ENCODE measurements at places on chromosomes 13 and 19.
A peak's percentile ranks its signal among the peaks of the same experiment; 100 is the strongest.

- DNase-seq = no peak
These were observed 24.9 kb downstream of the GADD45B start for GRCh38 chr19:2500841-2501261.

- DNase-seq = no peak
These were observed 315 bp downstream of the ZNF492 start for GRCh38 chr19:22634450-22634827.

- no peak for DNase-seq
These were observed 9.5 kb upstream of the LILRB4 start for GRCh38 chr19:54653181-54653809.

GRCh38 chr19:53196777-53197396 is 3.7 kb upstream of the ZNF665 start:
- peak; percentile 99 for DNase-seq

- no peak for DNase-seq
These were observed 3.6 kb upstream of the MYDGF start for GRCh38 chr19:4673726-4674125.

GRCh38 chr13:110651726-110652230 is 36.4 kb downstream of the NAXD start:
- no peak for DNase-seq

DNA sequence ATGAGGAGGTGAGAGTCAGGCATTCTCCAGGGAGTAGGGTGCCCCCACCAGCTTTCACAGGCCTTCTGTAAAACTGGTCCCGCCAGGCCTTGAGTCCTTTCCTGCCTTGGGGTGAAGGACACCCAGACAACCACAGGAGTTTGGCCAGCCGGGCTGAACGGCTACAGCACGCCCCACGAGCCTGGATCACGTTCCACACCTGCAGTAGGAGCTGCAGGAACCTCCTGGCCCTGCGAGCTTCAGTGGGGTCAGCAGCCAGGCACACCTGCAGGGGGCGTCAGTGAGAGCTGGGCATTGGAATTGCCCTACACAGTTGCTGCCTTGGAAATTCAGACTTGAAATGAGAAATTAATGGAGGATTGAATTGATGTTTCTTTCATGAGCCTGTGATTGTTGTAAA is 45.7 kb downstream of the COL4A2 start:
- peak; percentile 25 for DNase-seq

GRCh38 chr13:40406405-40407120 is 259.9 kb downstream of the FOXO1 start:
- DNase-seq = no peak

DNA sequence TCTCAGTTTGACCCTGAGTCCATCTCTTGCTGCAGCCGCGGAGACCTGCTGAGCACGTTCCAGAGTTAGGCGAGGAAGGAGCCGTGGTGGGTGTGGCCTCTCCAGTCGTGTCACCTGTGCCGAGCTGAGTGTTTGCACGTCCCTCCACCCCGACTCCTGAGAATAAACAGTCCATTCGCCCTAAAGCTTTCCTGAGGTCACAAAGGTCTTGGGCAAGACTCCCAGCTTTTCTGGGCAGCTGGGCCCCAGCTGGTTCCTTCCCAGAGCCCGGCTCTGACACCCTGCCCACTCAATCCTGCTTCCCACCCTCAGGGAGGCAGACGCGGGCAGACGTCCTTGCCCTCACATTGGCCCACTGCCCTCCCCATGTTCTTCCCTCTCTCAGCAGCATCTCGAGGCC is 142.2 kb downstream of the KCTD15 start:
- DNase-seq = no peak

DNA sequence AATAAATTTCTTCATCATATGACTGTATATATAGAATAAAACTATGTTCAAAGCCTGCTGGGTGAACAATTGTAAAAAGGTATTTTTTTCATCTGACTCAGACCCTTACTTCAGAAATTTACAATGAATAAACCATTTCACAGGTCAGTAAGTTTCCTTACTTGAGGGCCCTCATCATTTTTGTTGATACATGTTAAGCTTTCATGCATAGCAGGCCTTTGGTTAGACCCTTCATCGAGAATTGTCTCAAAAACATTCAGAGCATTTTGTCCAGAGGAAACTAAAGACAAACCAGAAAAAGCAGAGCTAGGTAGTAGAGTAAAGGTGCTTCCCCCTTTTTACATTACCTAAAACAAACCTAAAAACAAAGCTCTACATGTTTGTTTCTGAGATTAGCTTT is 46.2 kb downstream of the FNDC3A start:
- no peak for DNase-seq

- no peak for DNase-seq
These were observed 9.4 kb downstream of the LRP3 start for GRCh38 chr19:33203529-33203928.

GRCh38 chr13:75353781-75354193 is 128.2 kb downstream of the TBC1D4 start:
- DNase-seq = no peak

DNA sequence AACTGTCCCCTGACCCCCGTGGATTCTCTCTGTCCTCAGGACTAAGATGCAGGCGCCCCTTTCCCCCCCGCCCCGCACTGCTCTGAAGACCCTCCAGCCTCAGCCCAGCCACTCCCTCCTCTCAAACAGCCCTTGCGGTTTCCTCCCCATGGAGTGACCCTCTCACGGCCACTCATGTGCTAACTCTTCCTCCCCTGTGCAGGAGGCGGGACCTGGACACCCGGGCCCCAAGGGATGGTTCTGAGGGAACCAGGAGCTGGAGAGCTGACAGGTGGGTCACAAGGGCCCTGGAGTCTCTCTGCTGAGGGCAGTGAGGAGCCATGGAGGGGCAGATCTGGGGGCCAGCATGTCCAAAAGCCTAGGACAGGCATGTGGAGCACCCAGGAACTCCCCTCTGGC is 1.9 kb downstream of the ISOC2 start:
- DNase-seq = no peak

DNA sequence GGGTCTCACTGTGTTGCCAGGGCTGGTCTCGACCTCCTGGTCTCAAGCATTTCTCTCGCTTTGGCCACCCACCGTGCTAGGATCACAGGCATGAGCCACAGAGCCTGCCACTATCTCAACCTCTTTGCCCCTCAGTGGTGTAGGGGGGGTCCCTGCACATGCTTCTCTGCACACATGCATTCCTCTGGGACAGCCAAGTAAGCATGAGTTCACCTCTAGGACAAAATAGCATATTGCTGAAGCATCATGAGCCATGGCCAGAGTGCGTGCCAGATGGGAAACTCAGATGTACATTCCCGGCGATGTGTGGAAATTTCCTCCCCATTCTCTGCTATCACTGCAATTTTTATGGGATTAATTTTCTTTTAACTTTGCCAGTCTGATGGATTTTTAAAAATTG is 23.1 kb downstream of the CHAF1A start:
- DNase-seq = no peak

DNA sequence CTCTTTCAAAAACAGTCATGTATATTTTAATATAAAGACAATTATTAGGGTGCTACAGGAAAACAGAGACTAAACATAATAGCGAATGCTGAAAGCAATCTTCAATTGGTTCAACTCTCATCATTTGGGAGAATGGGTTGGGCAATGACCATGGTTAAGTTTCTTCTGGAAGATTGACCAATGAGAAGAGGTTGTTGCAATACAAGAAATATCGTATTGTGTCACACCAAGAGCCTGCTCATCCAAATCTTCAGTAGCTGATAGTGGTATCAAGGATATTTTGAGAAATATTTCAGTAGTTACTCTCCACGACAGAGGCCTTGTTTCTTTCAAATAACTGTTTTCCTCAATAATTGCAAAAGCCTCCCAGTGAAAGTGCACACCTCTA is 83.0 kb upstream of the FNDC3A start:
- no peak for DNase-seq
